Fibroblast of mammary gland (primary cell): ENCODE measurements at places on chromosomes 1 and 21.

- peak; percentile 90 for DNase-seq
Measured at GRCh38 chr1:225834417-225835329, 24.7 kb downstream of the EPHX1 start.

- peak; percentile 8 for DNase-seq
Measured at GRCh38 chr1:199545780-199546179, 481.7 kb upstream of the NR5A2 start.

DNA sequence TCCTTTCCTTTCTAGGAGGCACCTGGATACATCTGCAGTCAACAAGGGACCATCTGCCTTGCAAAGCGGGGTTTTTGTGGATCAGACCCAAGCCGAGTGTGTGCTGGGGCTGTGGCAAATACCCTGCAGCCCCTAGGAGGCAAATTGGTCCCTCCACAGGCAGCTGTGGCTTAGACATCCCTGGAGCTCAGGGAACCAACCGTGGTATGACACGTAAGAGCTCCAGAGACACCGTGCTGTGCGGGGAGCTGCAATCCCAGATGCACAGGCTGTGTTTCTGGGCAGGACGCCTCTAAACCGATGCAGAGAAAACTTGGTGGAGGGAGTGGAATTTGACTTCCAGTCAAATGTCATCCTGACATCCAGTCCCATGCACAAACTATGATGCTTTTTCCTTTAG is 141.5 kb downstream of the KAZN start:
- no peak for DNase-seq

DNA sequence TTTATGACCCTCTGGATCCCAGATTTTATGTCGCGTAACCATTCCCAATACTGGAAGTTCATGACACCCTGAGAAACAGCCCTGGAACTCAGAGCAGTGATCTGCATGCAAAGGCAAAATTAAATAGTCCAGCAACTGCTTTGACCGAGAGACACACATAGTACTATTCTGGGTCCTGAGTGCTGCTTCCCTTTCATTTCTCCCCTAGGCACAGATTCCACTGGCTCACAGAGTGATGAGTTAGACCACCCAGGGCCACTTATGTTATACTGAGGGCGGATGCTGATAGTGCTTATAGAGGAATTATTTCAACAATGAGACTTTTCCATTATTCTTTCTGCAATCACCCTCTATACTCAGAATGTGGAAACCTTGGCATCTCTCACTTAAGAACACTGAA is 69.2 kb downstream of the NFIA start:
- no peak for DNase-seq

DNA sequence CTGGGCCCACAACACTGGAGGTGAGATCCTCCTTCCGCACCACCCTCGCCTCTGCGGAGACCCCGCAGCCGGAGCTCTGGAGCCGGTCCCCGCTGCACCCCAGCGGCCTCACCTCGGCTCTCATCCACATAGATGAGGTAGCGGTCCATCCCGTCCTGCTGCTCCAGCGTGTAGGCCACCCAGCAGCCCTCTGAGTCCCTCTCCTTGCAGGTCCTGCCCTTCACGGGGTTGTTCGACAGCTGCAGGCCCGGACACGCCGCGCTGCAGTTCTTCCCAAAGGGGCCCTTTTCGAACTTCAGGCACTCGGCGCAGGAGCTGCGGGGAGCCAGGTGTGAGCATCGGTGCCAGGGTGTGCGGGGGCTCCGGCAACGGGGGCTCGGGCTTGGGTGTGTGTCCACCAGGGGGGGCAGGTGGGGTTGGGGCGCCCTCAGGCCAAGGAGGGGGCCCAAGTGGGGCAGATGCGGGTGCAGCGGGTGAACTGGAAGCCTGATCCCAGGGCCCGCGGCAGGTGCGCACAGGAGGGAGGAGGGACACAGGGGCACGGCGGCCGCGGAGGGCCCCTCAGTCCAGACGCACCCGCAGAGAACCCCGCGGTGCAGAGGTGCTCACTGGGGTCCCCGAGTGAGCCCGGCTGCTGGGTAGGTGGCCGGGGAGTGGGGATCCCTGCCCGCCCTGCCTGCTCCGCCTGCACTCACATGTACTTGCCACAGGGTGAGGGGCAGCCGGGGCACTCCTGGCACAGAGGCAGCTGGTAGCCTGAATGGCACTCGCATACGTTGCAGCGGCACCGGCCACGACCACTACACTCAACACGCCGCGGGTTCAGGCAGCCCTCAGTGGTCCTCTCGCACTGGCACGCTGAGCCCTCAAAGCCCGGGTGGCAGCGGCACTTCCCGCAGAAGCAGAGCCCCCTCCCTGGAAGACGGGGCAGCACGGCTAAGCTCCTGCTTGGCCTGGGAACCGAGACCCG is 15.4 kb upstream of the PTTG1IP start:
- DNase-seq = no peak

GRCh38 chr1:118298397-118298796 is 113.4 kb upstream of the SPAG17 start:
- DNase-seq = no peak

DNA sequence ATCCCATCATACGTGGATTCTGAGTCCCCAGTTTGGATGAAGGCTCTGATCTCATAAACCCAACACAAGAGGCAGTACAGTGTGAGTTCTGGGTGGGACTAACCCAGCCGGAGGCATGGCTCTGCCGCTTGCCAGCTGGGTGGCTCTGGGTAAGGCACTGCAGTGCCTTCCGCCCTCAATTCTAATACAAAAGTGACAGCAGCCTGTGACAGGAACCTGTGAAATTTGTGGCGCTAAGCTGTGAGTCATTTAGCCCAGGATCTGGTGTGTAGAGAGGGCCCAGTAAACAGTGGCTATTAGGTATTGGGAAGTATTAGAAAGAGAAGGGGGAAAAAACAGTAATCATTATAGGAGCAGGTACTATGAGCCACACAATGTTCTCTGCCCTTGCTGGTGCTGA is 23.3 kb downstream of the HSPG2 start:
- no peak for DNase-seq
